Spinal cord (tissue), 10 donors: ENCODE measurements at places on chromosomes 16 and 17. TPM values are rescaled to one million over a fixed set of nuclear protein-coding genes. Genes with fewer than 3 reads are reported as not detected.

HS3ST3A1 gene
- polyA plus RNA-seq, result 4.0 TPM

SNAI3 gene
- 2.2 TPM for polyA plus RNA-seq

DNA sequence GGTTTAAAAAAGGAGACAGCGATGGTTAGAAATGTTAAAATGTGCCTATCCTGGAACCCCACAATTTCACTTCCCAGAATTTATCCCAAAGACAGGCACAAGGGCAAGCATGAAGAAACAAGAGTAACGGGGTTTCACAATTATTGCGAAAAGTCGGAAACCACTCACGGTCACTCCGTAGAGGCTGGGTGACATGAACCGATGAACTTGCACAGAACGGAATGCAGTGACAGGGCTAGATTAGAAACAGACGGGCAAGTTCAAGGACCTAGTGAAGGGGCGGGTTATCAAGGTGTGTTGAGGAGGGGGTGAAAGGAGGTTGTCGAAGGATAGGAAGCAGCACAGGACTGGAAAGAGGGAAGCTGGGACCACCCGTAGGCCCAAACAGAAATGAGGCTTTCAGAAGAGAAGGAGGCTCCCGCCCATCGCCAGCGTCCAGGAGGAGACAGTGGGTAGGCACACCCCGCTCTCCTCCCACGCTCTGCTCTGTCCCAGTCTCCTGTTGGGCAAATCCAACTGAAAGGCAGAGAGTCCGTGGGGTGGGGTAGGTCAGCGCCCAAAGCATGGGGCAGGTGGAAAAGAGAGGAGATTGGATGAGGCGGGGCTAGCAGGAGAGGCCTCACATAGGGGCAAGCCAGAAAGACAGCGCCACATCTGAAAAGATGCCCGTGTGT is 47.4 kb upstream of the JPH3 start:
- peaks cover 8% of the 10 kb centered on the region for H3K4me1 ChIP-seq
- H3K36me3 ChIP-seq, result no peaks in the 10 kb centered on the region
- H3K27ac ChIP-seq, result no peak overlapping the region
- H3K4me3 ChIP-seq, result no peak overlapping the region
- no peak for DNase-seq

DNA sequence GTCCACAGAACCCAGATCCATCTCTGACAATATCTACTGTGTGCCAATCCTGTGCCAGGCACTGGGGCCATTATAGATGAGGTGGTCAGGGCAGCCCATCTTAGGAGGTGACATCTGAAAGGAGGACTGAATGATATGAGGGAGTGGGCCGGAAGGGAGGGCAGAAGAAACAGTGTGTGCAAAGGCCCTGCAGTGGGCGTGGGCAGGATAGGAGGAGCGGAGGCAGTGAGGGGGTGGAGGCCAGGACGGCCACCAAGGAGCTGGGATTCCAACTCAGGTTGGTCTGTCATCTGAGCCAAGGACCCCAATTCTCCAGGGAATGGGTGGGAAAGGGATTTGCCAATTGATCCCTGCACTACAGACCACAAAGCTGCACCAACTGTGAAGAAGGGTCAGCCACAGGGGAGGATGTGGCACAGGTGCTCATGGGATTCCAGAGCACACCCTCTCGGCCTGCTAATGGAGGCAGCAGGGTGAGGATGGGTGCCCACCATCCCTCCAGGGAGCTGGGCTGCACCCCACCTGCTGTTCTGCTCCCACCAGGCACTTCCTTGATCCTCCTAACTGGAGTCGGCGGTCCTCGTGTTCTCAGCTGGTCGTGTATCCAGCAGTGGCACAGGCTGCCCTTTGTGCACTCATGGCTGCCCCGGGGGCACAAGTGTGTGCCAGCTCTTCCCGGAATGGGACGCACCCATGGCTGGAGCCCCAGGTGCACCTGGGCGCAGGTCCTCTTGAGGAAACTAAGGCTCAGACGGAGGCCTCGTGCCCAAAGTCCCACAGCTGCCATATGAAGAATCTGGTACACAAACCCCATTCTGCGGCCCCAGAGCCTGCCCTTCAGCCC is 9.6 kb downstream of the SREBF1 start:
- no peak overlapping the region for H3K27ac ChIP-seq
- no peaks in the 10 kb centered on the region for H3K27me3 ChIP-seq
- no peak overlapping the region for H3K4me3 ChIP-seq
- no peak for DNase-seq
- peaks cover 48% of the 10 kb centered on the region for H3K4me1 ChIP-seq

DNA sequence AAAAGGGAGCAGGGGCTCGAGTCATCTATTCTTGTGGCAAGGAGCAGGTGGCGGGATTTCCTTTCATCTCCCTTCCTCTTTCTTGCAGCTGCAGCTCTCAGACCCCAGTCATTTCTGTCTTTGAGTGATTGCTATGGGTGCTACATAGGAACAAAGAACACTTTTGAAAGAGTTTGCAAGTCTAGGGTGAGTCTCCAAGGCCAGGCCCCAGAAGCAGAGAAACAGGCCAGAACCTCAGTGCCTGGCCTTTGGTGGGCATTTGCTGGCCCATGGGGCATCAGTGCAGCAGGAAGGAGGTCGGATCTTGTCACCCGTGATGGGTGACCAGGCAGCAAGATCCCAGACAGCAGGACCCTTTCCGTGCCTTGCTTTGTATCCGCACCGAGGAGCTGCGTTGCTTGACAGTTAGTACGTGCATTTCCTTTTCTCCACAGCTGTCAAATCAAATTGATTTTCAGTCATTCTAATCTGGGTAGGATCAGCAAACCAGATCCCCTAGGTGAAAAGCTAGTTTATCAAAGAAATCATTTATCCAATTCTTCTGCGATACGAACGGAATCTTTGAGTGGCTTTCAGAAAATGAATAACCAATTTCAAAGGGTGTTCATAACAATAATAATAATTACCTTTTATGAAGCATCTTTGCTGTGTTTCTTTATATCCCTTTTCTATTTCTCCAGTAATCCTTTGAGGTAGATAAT is 244.6 kb upstream of the MAF start:
- peaks cover 7% of the 10 kb centered on the region for H3K4me1 ChIP-seq
- no peak for DNase-seq
- H3K27ac ChIP-seq, result no peak overlapping the region
- H3K27me3 ChIP-seq, result no peaks in the 10 kb centered on the region
- H3K36me3 ChIP-seq, result no peaks in the 10 kb centered on the region
- H3K4me3 ChIP-seq, result no peak overlapping the region

DNA sequence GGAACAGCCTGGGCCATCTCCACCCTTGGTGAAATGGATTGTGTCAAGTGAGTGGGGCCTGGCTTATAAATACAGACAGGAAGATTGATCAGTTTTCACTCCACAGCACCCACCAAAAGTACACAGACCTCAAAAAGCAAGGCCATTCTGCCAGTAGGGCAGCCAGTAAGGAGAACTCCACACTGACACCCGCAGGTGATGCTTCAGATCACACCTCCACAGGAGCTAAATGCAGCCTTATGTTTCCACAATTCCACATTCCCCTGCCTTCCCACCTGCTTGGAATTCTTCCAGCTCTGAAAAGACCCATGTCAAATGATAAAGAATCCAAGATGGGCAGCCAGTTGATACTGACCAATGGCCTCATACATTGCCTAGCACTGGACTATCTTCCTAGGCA is 191.1 kb downstream of the ZFHX3 start:
- H3K27me3 ChIP-seq, result peaks cover 12% of the 10 kb centered on the region
- no peaks in the 10 kb centered on the region for H3K36me3 ChIP-seq
- H3K4me1 ChIP-seq, result peaks cover 17% of the 10 kb centered on the region
- no peak overlapping the region for H3K27ac ChIP-seq
- no peak overlapping the region for H3K4me3 ChIP-seq

DNA sequence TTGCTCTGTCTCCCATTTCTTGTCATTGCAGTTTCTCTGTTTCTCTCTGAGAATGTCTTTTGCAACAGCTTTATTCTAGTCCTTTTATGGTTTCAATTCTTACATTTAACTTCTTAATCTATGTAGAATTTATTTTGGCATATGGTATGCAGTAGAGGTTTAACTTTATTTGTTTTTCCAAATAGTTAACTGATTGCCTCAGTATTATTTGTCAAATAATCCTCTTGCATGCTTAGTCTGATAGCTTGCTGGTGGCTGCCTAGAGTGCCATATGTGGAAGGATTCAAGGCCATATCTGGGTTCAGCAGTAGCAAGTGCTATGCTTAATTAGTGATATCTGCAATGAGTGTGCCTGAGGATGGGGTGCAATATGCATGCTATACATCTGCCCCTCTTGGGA is 6.9 kb downstream of the SNTB2 start:
- H3K4me3 ChIP-seq, result no peak overlapping the region
- H3K4me1 ChIP-seq, result peaks cover 5% of the 10 kb centered on the region
- H3K27me3 ChIP-seq, result no peaks in the 10 kb centered on the region
- H3K36me3 ChIP-seq, result no peaks in the 10 kb centered on the region
- DNase-seq, result no peak
- H3K27ac ChIP-seq, result no peak overlapping the region
